ENCODE measurements at places on chromosomes 3 and 15.

DNA sequence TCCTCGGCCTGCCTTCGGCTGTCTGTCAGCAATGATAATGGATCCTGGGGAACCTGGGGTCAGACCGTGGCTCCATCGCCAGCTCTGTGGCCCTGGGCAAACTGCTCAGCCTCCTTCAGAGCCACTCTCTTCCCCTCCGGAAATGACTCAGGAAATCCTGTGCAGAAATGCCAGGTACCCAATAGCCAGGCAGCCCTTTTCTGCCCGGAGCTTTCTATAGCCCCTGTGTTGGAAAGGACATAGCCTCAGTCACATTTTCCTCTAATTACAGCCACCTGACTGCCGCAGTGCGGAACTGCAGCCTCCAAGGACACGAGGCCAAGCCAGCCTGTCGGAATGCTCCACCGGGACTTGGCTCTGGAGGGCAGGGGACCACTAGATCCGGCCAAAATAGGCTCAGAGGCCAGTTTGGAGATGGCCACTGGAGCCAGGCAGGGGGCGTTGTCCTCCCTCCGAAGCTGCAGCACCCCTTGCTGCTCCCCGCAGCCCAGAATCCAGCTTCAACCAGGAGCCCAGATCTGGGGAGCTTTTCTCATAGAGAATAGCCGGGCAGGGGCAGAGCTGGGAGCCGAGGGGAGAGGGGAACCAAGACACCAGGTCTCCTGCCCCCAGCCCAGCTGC is 11.6 kb upstream of the ZXDC start:
- DNase-seq: no peak

DNA sequence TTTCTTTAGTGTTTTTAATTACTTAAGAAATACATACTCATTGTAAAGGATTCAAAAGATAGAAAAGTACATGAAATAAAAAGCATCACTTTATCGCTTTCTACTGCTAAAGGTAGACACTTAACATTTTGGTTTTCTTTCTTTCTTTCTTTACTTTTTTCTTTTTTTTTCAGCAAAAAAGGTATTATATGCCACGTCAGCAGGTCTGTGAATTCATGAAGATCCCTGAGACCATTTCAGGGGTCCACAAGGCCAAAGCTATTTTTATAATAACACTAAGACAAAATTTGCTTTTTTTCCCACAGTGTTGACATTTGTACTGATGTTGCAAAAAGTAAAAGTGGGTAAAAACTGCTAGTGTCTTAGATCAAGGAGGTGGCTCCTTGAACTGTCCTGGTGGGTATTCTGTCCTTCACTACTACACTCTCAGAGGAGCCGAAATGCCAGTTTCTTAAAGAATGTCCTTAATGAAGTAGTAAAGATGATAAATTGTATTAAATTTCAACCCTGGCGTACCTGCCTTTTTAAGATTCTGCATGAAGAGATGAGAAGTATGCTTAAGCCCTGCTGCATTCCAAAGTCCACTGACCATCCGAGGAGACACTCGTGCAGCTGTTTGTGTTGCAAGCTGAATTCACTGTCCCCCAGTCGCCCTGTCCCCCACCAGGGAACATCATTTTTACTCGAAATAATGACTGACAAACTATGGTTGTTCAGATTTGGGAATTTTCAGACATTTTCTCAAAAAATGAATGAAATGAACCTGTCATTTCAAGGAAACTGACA is 106.7 kb upstream of the PIAS1 start:
- DNase-seq: no peak

- DNase-seq: no peak
Observed at GRCh38 chr15:25619076-25619475, 180.3 kb upstream of the UBE3A start.

DNA sequence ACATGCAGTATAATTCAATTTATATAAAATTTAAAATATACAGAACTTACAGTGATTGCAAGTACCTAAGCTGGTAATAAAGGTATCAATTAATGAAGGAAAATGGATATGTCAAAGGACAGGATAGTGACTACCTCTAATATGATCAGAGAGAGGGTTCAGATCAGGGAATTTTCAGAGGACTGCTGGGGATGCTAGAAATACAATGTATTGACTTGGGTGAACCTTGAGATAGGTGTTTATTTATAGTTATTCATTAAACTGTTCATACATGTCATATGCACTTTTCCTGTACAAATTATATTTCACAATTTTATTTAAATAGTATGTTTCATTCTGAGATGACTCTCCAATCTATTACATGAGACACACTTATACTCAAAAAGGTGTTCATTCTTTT is 554.1 kb downstream of the FHIT start:
- no peak for DNase-seq

- DNase-seq: no peak
Observed at GRCh38 chr3:29312960-29313452, 32.1 kb downstream of the RBMS3 start.

DNA sequence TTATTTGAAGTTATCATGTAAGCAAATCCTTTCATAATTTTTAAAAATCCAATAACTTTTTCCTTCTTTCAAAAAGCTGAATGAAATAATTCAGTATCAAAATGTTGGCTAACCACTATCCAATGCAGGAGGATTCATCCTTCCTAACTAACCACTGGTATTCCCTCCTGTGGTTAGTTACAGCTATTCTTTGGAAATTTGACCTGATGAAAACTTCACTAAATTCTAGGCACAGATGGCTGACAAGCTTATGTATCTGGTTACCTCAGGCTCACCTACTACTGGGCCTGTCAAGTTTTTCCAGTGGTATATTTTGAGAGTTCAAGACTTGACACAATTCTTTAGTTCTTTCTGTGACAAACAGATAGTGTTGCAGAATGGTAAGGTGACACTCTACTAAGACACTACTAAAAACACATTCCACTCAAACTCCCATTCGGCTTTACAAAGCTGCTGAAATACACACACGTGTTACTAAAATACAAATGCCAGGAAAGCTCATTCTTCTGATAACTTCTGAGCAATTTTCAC is 15.8 kb downstream of the NPTN start:
- DNase-seq: no peak

All from stimulated activated CD4-positive, alpha-beta T cell treated with anti-CD3 and anti-CD28 coated beads, Interleukin-4, amount 100 ng/mL, for 24 hours (primary cell).